Suprapubic skin (tissue), 4 donors: ENCODE measurements at places on chromosomes 5 and 9.

- DNase-seq: no peak
These were observed 629 bp downstream of the ZBTB26 start for GRCh38 chr9:122930541-122931225.

DNA sequence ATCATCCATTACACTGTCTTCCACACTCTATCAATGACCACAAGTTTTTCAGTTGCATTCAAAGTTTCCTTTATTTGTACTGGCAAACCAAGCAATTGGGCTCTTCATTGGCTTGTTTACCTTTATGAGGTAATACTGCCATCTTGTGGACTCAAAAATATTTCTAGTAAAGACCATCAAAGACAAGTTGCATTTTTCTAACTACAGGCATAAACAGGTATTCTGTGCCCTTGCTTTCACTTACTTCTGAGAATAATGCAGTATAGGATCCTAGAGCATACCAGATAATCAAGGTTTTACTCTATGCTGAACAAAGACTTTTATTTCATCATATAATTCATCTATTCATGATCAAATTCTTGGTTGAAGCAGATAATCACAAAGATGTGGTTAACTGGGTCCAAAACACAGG lies 173.7 kb upstream of the POU5F2 start:
- no peak for DNase-seq

DNA sequence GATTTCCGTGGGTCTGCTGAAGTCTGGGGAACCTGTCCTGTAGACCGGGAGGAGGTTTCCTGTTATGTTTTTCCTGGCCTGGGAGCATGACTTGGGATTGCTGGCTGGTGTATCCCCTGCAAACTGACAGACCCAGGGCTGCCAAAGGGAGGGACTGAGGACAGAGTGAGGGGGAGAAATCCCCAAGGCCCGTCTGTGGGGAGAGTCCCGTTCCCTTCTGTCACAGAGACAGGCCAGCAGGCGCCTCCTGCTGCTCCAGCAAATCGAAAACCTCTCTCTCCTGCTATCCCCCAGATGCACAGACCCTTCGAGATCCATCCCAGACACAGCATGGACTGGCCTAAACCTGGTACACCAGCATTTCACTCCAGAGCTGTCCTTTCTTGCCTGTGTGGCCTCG lies 56.2 kb upstream of the ALDH1B1 start:
- DNase-seq: peak; percentile 72

- DNase-seq: no peak
These were observed 3.5 kb downstream of the BOD1 start for GRCh38 chr5:173612948-173613347.

GRCh38 chr5:87115839-87116364 lies 151.8 kb upstream of the RASA1 start:
- no peak for DNase-seq

- DNase-seq: no peak
These were observed 150.6 kb downstream of the MCTP1 start for GRCh38 chr5:95134326-95134725.

DNA sequence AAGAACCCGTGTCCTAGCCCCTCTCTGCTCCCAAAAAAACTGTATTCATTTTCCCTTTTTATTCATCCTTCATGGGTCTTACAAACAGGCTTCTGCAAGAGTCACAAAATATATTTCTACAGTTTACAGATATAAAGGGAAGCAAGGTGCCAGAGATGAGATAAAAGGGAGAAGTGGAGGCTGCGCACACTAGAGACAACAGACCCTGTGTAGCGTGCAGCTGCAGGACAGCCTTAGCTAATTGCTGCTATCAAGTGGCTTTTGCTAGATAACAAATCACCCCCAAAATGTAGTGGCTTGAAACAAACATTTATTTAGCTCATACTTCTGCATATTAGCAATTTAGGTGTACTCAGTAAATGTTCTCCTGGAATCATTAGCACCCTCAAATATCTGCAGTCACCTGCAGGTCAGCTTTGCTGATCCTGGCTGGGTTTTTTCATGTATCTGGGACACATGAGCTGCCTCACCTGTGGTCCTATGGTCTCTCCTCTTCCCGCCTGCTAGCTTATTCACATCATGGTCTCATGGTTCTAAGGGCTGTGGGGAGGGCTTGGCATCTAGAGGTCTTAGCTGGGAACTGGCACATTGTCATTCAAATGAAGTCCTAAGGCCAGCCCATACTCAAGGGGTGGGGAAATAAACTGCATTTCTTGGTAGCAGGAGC lies 29.4 kb downstream of the ARHGEF37 start:
- DNase-seq: no peak

- no peak for DNase-seq
These were observed 63.7 kb upstream of the SIMC1 start for GRCh38 chr5:176174345-176175025.

GRCh38 chr9:72454871-72455491 lies 66.4 kb upstream of the TMC1 start:
- no peak for DNase-seq

DNA sequence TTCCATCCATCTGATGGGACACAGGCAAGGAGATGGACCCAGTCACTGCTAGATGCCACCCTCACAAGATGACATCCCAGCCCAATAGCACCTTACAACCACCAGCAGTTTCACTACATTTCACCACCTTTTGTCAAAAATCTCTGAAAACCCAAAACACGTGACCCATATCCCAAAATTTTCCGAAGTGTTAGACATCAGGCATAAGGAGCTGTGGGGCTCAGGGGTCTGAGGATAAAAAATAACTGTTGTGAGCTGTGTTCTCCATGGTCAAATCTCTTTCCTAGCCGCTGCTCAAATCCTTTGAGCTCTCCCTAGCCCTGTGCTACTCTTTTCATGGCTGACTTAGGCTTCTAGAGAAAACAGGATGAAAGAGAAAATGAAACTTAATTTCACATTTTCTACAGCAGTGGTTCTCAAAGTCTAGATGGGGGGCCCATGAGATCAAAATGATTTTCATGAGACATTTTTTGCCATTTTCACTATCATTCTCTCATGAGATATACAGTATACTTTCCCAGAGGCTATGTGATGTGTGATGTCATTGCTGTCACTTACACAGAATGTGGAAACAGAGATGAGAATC lies 40.7 kb downstream of the TIMD4 start:
- no peak for DNase-seq

DNA sequence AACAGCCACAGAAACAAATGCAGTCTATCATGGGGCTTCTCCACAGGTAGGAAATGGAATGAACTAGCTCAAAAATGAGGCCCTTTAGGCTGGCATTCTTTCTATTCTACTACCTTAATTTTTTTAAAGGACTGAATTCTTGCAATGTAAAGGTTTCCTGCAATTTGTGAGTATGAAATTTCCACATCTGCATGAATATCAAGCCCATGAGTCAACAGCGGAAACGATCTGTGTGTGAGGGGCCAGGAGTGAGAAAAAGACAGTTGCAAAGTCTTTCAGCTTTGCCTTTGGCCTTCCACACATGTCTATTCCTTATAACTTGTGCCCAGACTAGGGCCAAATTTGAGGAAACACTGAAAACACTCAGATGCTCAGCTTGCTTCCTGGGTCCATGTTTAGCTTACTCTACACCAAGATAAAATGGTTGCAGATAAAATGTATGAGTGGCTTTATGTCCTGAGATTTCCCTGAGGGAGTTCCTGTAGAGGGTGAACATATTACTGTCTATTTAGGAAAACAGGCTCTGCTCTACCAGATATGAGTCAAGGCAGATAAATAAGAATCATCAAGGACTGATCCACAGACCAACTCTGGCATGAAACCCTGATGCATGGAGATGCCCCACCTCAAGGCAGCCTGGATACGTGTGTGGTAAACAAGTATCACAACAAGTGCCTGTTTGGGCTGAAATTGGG lies 46.5 kb downstream of the RETREG1 start:
- no peak for DNase-seq

GRCh38 chr9:113922160-113922559 lies 46.1 kb downstream of the ZNF618 start:
- no peak for DNase-seq

DNA sequence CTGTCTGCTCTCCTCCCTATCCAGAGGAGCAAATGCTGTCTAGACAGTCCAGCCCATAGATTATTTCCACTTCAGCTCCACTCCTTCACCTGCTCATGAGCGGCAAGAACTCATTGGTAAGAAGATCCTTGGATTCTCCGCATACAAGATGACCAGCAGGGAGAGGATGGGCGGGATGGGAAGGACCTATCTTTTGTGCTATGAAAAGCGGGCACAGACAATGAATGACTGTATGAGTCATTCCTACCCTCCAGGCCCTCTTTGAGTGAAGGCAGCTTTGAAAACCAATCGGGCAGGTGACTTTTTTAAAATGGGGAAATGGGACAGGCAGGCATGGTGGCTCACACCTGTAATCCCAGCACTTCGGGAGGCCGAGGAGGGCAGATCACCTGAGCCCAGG lies 49.4 kb downstream of the SMIM23 start:
- no peak for DNase-seq

- no peak for DNase-seq
These were observed 72.2 kb downstream of the ANKRD55 start for GRCh38 chr5:56160723-56161438.

- peak; percentile 78 for DNase-seq
These were observed 420 bp downstream of the BOD1 start for GRCh38 chr5:173615884-173616576.

DNA sequence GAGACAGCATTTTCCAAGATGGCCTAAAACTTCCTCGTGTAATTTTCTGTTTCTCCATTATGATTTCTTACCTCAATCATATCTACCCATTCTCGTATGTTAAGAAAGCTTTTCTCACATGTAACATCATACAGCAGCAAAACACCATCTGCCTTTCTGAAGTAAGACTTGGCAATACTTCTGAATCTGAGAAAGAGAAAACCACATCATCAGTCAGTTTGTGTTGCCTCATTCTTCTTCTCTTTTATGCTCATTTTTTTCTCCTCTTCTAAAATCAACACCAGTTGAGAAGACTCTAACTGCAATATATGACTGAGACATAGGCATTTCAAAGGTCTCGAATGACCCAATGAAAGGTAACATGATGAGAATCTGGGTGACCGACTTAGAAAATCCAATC lies 66.0 kb downstream of the RASEF start:
- no peak for DNase-seq

- no peak for DNase-seq
These were observed 21.4 kb downstream of the SNX18 start for GRCh38 chr5:54539001-54539400.

GRCh38 chr5:13186177-13186576 lies 758.3 kb downstream of the DNAH5 start:
- no peak for DNase-seq

DNA sequence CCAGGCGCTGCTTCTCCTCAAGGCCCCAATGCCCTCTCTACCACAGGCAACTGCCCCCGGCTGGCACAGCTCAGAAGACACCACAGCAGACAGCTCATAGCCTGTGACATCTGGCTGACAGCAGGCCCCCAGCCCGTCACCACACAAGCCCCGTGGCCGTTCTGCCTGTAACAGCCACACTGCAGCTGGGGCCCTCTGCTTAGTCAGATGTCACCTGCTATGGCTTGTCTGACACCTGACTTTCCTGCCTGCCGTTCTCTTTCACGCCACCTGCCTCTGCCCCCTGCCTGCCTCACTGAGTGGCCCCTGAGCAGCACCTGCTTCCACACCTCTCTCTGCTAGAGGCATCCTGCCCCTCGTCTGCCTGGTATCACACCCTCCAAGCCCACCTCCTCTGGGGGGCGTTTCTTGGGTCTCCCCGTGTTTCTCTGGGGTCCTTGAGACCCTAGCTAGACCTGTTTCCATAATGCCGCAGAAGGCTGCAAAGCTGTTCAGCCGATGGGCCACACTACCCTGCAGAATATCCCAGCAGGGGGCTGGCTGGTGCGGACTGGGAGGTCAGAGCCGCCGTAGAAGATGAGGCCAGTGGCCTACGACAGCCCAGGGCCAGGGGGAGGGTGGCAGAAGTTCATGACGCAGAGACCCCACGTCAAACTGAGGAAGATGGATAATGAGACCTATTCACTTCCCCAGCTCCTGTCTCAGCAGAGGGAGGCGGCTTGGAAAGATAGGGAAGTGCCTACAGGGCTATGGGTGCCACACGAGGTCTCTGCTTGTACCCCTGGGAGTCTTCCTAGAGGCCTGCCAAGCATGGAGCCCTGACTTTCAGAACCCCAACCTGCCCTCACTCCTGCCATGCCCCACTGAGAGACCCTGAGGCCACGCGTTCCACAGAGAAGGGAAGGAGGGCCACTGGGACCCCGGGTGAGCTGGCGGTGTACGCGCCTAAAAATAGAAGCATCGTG lies 95.1 kb downstream of the ZNF354C start:
- peak; percentile 47 for DNase-seq

DNA sequence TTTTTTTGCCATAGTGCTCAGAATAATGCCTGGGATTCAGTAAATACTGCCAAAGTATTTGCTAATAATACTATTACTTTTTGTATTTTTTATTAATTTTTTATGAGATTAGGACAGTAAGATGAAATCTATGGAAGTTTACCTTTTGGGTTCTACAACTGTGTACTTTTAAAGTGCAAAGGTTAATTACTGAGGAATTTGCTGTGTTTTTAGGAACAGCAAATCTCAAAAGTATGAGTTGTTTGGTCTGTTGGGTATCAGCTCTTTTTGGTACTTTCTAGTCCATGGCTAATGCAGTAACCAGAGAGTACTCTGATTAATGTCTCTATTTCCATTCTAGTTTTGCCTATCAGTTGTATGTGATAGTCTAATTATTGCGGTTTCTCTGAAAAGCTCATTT lies 5.1 kb downstream of the HSPA4 start:
- DNase-seq: no peak

- no peak for DNase-seq
These were observed 184.1 kb upstream of the ADRA1B start for GRCh38 chr5:159732220-159732619.

DNA sequence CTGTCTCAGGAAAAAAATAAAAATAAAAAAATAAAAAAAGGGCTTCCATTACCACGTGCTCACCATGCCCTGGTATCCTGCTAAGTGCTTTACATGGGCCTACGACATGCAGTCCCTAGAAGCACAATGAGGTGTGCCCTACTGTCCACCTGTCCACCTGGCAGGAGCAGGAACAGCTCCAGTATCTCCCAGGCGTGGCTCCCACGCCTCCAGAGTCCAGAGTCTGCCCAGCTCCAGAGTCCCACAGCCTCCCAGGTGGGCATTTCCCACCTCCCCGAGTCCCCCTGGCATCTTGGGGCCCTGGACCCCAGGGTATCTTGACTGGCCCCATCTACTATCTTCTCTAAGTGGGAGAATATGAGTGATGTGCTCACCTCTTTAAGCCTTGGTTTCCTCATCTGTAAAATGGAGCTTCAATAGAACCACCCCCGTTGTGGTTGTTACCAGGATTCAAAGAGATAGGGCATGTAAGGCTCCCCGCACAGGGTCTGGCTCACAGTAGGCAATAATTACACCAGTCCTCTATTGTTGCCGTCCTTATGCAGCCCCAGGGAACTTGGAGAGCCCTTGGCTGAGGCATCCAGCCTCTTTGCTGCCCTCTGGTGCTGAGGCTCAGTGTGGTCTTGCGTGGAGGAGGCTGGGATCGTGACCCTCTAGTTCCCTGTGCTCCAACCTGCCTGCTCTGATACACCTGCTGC lies 8.9 kb downstream of the CXCL14 start:
- no peak for DNase-seq

DNA sequence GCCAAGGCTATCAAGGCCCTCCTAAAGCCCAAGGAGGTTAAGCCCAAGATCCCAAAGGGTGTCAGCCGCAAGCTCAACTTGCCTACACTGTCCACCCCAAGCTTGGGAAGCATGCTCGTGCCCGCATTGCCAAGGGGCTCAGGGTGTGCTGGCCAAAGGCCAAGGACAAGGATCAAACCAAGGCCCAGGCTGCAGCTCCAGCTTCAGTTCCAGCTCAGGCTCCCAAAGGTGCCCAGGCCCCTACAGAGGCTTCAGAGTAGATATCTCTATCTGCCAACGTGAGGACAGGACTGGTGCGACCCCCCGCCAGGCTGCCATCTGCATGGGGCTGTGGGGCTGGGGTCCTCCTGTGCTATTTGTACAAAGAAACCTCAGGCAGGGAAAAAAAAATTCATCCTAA lies 3.3 kb downstream of the HOMER1 start:
- DNase-seq: no peak
